ENCODE measurements at places on chromosomes 13 and 19. TPM values are rescaled to one million over a fixed set of nuclear protein-coding genes. Genes with fewer than 3 reads are reported as not detected.
A peak's percentile ranks its signal among the peaks of the same experiment; 100 is the strongest.

GRCh38 chr13:25213715-25214114 lies 41.6 kb upstream of the AMER2 start:
- no peak for DNase-seq

DNA sequence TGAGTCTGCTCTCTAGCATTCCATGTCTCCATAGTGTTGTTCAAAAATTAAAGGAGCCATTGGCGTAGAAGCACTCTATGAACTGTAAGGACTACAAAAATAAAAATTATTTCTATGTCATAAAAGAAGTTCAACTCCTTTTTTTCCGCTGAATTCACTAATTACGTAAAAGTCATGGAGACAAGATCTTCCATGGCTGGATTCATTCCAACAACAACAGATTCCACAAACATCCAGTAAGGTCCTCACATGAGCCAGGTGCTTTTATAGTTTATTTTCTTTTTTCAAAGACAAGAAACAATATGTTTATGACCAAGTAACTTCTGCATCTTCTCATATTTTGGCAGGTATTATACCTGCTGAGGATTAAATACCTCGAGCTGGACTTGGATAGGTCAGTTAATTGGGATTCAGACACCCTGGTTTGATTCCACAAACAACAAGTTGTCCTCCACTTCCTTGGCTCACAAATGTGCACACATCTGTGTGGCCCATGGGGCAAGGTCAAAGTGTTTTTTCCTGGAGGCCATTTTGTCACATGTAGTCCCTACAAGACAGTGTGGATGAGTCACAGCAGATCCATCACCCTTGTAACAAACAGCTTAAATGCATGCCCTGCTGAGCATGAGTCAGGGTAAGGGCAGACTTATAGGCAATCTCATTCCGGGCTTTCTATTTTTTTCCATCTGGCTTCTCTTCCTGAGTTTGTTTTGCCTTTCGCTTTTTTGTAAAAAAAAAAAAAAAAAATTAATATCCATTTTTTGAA lies 475.6 kb downstream of the COG6 start:
- no peak for DNase-seq

DNA sequence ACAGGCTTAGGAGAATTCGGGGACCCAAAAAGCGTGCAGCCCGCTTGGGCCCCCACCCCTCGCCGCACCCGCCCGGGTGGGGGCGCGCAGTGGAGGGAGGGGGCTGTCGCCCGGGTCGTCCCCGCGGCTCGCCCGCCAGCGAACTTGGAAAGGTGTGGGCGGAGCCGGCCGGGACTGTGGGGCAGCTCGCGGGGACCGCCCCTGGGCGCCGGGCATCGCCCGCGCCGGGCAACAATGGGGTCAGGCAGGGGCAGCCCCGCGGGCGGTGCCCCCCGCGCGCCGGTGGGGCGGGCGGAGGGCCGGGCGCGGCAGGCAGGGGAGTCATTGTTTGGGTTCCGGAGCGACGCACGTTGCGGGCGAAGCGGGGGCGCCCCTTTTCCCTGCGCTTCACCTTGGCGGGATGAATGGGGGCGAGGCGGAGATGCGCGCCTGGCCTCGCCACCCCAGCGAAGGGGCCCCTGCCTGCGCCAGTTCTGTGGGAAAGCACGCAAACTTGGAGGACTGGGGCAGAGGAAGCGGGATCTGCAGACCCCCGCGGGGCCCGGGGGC lies 647 bp upstream of the KLF12 start:
- peak; percentile 11 for DNase-seq

DNA sequence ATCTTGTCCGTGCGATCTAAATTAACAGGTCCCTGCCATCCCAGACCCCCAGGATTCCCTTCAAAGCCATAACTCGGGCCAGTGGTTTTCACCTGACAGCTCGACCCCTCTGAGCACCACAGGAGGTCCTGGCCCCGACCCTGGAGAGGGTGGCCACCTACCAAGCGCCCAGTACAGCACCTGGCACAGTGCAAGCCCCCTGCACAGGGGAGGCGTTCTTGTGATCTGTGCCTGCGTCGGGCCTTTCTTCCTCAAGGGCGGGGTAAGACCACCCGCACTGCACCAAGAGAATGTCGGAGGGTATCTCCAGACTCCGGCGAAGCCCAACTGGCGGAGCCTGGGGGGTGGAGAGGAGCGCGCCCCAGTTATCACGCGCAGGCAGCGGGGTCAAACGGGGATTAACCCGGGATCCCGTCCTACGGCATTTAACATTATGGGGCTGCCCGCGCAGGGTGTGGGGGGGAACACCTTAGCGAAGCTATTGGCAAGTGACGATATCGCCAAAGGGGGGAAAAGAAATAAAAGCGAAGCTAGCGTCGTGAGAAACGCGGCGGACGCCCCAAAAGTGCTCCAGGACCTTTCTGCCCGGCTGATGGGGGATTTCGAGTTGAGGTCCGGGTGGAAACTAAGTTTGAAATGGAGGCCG lies 1.3 kb upstream of the HNRNPL start:
- DNase-seq = no peak

- DNase-seq = no peak
Observed at GRCh38 chr13:27311518-27312210, 41.0 kb downstream of the RASL11A start.

GRCh38 chr19:19145684-19146608 lies 7.7 kb upstream of the TMEM161A start:
- DNase-seq = peak; percentile 86

DNA sequence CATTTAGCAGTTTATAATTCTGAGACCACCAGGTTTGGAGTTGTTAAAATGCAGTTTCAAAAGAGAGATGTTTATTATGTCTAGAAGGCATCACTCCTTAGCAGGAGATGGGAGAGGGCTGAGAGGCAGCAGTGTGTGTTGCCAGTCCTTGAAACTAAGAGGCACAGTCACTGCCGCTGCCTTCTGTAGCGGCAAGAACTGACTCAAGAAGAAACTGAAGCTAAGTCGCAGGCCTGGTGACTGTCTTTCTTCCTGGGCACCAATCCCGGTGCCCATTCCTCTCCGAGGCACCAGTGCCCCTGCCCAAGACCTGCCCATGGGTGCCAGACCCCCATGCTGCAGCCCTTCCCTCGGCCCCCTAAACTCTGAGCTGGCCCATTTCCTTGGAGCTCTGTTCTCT lies 20.1 kb downstream of the N4BP2L1 start:
- DNase-seq = no peak

GRCh38 chr19:35357867-35358573 lies at the start of gene FFAR3:
FFAR3 (plus strand) TSS chr19:35358460; CDS start chr19:35358891, 431 bp downstream.
- DNase-seq = no peak

GRCh38 chr13:94178625-94179244 lies 300.7 kb downstream of the DCT start:
- DNase-seq = no peak

- DNase-seq = no peak
Observed at GRCh38 chr19:7739801-7740681, 7.3 kb downstream of the CD209 start.

DNA sequence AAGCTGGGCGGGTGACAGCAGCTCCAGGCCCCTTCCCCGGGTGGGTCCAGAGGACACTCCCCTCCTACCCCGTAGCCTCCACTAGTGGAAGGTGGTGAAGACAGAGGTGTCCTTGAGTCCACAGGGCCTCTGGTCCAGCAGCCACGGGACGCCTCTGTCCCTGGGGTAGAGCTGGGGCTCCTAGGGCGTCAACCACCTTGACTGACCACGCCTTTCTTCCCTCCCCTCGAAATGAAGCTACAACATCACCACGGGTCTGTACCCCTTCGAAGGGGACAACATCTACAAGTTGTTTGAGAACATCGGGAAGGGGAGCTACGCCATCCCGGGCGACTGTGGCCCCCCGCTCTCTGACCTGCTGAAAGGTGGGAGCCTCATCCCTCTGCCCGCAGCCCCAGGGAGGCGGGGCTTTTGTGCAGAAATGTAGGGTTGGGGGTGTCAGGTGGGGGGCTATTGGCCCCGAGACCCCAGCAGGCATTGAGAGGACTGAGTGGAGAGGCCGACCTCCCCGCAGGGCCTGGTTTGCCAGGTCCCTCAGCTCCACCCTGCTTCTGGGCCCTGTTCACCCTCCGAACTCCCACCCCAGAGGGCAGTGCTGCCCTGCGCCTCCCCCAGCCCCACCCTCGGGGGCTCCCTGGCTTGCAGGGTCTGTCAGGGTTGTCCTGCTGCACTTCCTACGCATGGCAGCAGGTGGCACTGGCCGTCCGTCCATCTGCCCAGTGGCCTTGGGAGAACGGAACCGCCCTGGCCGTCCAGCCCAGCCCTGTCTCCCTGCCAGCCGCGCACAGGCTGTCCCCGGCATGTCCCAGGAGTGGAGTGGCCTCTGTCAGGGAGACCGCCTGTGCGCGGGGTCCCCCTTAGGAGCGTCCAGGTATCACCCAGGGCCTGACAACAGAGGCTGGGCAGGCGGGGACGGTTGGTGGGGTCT lies 15.7 kb downstream of the STK11 start:
- no peak for DNase-seq

DNA sequence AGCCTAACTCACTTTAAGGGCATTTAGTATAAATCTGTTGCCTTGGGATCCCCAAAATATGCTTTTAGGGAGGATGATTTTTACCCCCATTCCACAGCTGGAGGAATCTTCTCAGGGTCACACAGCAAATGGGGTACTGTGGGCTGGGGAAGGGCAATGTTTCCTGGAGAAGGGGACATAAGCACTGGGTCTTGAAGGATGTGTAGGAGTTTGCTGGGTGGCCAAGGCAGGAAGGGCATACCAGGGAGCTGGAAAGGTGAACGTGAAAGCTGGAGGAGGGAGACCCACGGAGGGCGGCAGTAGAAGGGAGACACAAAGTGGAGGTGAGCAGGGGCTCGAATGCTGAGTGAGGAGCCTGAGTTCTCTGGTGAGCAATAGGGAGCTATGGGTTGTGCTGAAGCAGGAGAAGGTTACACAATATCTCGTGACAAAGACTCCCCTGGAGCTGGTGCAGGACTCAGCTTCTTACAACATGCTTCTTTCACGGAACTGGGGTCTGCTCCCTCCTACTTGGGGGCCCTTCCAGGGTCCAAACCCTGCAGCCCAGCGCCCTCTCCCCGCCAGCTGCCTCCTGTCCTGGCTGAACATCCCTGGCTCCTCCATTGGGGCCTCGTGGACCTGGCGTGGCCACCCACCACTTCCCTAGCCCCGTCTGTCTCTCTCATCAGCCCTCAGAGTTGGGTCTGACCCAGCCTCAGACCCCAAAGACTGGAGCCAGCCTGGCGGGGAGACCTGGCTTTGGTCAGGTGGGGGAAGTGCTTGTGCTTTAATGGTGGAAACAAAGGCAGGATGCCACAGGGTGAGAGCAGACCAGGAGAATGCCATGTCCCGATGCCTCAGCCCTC lies 11.1 kb downstream of the CILP2 start:
- no peak for DNase-seq

GRCh38 chr13:110387451-110388107 lies 80.5 kb downstream of the COL4A2 start:
- no peak for DNase-seq

WTIP gene
- total RNA-seq = 0.53 TPM

NKG7 gene
- total RNA-seq = 0.47 TPM

SLAIN1 gene
- total RNA-seq = 0.40 TPM

CEACAM5 gene
- total RNA-seq = 1.7 TPM

RASGRP4 gene
- 3.9 TPM for total RNA-seq

SIGLEC10 gene
- 0.58 TPM for total RNA-seq

ZNF66 gene
- 1.6 TPM for total RNA-seq

ZNF563 gene
- total RNA-seq = 0.69 TPM

IZUMO4 gene
- total RNA-seq = 1.6 TPM

CRLF1 gene
- 3.3 TPM for total RNA-seq
